Thymus (tissue), 14 donors: ENCODE measurements at places on chromosomes 12 and 14.

DNA sequence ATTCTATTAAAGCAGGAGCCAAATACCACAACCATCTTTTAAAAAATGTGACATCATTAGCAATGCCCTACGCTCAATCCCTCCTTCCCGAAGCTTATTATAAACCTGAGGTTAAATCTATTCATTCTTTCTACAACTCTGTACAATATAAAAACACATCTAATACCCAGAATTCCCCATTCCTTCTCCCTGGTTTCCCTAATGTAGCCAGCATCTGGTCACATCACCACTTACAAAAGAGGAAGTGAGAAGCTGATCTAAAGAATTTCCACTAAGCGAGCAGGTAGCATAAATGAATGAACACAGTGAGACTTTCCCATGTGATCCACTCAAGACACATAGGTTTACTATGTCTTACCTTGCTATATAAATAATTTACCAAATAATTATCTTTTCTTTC is 90.4 kb downstream of the LRP6 start:
- no peak for DNase-seq

DNA sequence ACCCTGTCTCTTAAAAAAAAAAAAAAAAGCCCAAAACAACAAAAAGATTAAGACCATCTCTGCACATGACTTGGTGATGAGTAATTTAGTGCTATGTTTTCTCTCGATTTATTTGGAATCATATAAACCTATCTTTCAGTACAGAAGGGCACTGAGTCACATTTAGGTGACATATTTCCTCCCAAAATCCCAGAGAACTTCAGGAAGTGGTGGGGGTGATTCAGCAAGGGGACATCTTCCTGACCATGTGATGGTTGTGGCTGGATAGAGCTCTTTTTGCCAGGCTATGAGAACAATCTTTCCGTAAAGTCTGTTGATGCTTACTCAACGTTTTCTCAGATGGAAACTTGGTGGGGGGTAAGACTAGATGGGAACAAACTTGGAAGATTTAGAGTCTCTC is 50.0 kb downstream of the PPFIBP1 start:
- DNase-seq = no peak

- DNase-seq = no peak
These were observed 486.7 kb downstream of the APAF1 start for GRCh38 chr12:99131751-99132199.

- DNase-seq = no peak
These were observed 46.7 kb downstream of the PSMA6 start for GRCh38 chr14:35338731-35339405.

DNA sequence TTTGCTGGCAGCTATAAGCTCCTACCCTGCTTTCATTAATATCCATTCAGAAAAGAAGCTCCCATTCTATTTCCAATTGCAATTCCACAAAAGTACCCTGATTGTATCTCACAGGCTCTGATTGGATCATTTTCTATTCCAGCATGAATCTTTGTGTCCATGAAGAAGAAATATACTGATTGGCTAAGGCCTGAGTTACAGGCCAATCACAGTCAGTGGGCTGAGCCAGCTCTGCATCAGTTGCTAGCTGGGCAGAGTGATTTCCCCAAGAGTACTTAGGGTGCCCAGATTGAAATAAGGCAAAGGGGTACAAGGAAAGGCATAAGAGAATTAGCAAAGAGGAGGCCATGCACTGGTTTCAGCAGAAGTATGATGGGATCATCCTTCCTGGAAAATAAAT is 14.4 kb downstream of the ART4 start:
- DNase-seq = no peak

- no peak for DNase-seq
These were observed 23.8 kb downstream of the VPS37B start for GRCh38 chr12:122871851-122872780.

GRCh38 chr14:62304257-62304656 is 542.0 kb downstream of the SNAPC1 start:
- DNase-seq = no peak

GRCh38 chr12:10214136-10214894 is 1.6 kb downstream of the GABARAPL1 start:
- no peak for DNase-seq

DNA sequence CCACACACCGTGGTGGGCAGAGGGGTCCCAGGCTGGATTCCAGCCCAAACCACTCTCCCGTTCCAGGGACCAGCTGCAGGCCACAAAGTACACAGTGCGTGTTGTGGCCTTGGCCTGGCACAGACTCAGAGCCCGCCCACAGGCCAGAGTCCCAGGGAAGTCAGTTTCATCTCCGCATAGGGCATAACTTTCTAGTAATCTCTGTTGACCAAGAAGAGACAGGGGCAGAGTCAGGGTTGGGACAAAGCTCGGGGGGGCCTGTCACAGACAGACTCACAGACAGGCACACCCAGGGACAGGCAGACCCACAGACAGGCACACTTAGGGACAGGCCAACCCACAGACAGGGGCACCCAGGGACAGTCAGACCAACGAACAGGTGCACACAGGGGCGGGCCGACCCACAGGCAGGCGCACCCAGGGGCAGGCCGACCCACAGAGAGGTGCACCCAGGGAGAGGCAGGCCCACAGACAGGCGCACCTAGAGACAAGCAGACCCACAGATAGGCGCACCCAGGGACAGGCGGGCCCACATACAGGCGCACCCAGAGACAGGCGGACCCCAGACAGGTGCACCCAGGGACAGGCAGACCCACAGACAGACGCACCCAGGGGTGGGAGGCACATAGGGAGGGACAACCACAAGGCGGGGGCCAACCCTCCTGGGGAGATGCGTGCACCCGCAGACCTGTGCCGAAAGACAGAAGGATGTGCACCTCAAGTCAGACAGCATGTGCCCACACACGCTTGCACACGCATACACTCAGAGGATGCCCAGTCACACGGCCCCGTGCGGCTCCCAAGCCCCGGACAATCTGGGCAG is 323.3 kb upstream of the RTL1 start:
- no peak for DNase-seq

GRCh38 chr14:57060276-57060955 is 208.3 kb downstream of the EXOC5 start:
- DNase-seq = peak; percentile 30

DNA sequence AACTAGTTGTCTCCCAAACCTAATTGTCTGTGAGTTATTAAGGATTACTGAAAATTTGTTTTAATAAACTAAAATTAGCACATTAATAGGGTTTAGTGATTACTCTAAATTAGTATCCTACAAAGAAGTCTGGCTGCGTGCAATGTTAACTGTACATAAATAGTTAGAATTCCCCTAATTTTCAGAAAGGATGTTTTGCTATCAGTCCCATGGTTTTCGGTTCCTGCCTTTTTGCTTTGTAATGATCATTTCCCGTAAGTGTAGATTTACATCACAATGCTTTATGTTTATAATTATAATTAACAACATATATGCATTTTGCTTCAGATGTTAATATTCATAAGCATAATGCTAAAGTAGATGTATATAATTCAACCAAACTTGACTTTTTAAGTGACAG is 19.8 kb upstream of the LYZ start:
- no peak for DNase-seq

GRCh38 chr12:56350662-56351061 is 9.2 kb downstream of the STAT2 start:
- DNase-seq = no peak

GRCh38 chr12:39375206-39375808 is 67.6 kb downstream of the KIF21A start:
- no peak for DNase-seq

DNA sequence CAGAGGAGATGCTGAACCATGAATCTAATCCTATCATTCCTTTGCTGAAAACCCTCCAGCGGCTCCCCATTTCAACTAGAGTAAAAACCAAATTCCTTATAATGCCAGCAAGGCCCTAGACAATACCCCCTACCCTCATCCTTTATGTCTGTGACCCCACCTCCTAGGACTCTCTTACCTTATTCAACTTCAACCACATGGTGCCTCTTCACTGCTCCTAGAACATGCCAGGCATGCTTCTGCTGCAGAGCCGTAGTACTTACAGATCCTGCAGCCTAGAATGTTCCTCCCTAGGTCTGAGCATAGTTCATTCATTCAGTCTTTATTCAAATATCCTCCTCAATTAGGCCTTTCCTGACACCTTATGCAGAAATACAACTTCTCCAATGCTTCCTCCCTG is 54.9 kb downstream of the DCAF5 start:
- no peak for DNase-seq

- DNase-seq = no peak
These were observed 22.7 kb upstream of the MGST1 start for GRCh38 chr12:16324772-16325171.

DNA sequence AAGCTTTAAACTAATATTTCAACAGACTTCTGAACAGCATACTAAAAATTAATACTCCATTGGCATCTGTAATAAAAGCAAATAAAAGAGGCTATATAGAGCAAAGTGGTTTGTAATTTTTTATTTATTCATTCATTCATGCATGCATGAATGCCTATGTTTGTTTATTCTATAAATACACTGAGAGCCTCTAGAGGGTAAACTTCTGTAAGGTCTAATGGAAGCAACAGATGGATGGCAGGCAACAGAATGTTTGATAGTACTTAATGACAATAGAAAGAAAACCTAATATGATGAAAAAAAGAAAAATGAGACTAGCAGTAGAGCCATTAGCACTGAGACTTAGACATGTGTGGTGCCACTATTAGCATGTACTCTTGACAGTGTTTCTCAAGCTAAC is 253.1 kb downstream of the CCDC91 start:
- no peak for DNase-seq

DNA sequence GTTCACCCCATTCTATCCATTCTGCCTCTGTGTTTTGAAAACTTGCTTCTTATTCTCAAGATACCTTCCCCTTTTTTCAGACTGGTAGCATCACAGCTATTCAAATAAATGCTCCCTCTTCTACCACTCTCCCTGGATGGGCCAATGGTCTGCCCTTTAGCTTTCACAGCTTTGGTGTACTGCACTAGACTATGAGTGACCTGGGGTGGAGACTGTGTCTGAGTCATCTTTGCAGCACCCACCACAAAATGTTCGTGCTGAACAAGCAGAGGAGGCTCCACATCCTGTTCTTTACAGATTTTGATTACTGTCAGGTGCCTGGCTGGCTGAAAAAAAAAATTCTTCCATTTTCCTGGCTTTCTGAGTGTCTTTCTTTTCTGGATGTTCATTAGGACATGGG is 1104.1 kb upstream of the TMEM132C start:
- DNase-seq = no peak

GRCh38 chr14:61342486-61342885 is 21.1 kb downstream of the PRKCH start:
- DNase-seq = no peak

- no peak for DNase-seq
These were observed 63.5 kb downstream of the CCDC92 start for GRCh38 chr12:123908884-123909725.

- DNase-seq = no peak
These were observed 17.8 kb downstream of the OLR1 start for GRCh38 chr12:10154145-10154496.

- DNase-seq = no peak
These were observed 212.4 kb upstream of the C14orf180 start for GRCh38 chr14:104366931-104367865.

GRCh38 chr12:3065300-3065699 is 11.9 kb upstream of the TSPAN9 start:
- DNase-seq = no peak

DNA sequence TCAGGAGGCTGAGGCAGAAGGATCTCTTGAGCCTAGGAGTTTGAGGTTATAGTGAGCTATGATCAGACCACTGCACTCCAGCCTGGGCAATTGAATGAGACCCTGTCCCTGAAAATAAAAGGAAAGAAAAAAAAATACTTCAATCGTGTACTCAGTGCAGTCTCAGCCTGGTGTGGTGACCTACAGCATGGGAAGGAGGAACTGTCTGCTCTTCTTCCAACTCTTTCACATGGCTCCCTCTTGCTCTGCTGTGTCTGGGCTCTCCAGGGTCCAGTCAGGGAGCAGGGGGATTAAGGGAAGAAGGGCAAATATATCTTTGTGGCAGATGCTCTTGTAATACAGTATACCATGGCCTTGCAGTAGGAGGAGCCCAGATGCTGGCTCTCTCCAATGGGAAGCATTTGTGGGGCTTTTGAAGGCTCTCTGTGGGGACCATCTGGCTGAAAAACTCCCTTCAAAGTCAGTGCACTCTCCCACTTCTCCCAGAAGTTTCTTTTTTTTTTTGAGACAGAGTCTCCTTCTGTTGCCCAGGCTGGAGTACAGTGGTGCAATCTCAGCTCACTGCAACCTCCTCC is 76.6 kb upstream of the TMPO start:
- DNase-seq = no peak

- no peak for DNase-seq
These were observed 307.2 kb downstream of the ADGRD1 start for GRCh38 chr12:131260954-131261353.

DNA sequence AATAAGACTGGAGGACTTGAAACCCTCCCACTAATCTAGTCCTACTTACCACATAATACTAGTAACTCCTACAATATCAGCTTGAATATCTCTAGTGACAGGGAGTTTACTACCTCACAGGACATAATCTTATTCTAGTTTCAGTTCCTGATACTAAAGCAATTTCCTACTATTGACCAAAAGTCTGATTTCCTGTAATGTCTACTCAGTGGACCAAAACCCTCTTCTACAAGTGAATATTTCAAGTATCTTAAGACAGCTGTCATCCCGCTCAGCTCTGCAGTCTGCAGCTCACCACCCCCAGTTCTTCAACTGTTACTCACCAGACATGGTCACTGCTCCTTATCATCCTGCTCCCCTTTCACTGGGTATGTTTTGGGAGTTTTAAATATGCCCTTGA is 70.8 kb upstream of the TMCC3 start:
- DNase-seq = no peak

- DNase-seq = no peak
These were observed 275.0 kb downstream of the AKAP6 start for GRCh38 chr14:32603992-32604565.

GRCh38 chr12:51281202-51281924 is 11.1 kb upstream of the SMAGP start:
- DNase-seq = no peak

DNA sequence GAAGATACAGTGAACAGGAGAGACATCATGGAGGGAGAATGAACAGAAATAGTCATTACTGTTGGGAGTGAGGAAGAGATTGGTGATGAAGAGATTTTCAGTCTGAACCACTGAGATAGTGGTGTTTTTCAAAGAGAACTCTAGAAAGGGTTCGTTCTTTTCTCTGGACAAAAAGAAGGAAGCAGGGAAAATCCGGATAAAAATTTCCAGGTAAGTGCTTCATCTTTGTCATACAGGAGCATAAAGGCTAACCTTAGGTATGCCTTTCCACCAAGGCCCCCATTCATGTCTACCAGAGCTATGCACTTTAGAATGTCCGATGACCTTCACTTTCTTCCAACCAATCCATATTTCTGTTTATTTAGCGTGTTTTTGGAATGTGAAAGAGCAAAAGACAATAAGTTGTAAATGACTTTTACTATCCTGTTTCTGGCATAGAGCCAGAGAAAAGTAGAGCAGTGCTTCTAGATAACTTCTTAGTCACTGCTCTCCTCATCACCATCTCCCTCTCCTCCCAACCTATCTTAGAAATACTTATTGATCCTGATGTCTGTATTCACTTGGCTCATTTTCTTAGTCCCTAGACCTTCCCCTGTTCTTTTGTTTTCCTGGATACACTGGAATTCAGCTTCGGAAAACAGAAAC is 116.5 kb downstream of the TTC6 start:
- DNase-seq = no peak
